ENCODE measurements at places on chromosomes 4 and X.

DNA sequence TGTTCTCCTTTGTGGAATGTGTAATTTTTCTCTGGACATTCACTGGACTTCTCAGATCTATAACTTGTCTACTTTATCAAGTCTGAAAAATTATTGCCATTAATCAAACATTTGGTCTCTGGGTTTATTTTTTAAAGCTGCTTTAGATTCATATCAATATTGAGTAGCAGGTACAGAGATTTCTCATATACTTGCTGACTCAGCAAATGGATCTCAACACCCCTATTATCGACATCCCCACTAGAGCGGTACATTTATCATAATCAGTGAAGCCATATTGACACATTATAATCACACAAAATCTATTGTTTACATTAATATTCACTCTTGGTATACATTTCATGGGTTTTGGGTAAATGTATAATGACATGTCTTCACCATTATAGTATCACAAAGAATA lies 268.7 kb downstream of the SPOCK3 start:
- DNase-seq = no peak

DNA sequence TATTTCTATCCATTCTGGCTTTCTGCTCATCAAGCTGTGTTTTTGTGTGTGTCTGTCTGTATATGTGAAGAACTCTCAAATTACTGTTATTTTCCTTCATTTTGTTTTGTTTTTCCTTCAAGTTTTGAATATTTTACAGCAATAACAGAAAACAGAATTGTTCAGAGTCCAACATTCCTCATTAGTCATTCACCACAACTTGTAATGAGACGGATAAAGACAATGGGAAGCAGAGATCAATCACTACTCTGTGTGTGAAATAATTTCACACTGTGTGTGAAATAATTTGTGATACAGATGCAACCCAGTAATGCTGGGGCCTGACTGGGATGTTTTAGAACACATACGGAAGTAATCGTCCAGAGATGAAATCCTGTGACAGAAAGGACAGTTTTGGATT lies 55.2 kb downstream of the HPGD start:
- no peak for DNase-seq

- DNase-seq = no peak
These were observed 83.8 kb downstream of the LUZP4 start for GRCh38 chrX:115373308-115373707.

GRCh38 chr4:3671571-3672464 lies 94.4 kb upstream of the ADRA2C start:
- DNase-seq = no peak

- DNase-seq = no peak
These were observed 94.5 kb upstream of the EOLA2 start for GRCh38 chrX:150032742-150033141.

All from GM18507 (cell line).